Glutamatergic neuron (in vitro differentiated cells): ENCODE measurements at places on chromosomes 16 and 17.

DNA sequence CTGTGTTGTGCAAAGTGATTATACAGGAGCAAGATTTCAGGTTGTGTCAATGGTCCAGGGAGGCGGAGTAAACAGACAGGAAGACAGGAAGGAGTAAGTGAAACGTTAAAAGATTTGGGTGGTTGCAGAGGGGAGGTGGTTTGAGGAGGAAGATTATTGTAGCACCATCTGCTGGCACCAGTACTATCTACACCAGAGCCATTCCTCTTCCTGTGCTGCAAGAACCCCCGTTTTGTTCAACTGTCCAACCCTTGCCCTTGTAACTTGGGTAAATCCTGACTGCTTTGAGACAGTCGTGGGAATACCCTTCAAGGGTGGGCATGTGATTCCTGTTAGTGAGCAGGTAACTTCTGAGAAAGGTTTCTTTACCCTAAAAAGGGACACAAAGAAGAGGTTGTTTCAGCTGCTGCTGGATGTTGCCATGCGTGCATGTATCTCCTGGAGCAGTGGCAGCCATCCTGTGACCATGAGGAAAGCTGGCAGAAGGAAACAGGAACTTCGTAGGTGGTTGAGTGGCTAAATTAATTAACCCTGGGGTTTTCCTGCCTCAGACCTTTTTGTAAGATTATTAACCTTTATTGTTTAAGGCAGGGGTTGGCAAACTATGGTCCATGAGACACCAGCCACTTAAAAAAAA lies 124.1 kb downstream of the PRKCA start:
- no peak for DNase-seq

- no peak for DNase-seq
These were observed 624.2 kb upstream of the ZFHX3 start for GRCh38 chr16:73672135-73672534.

DNA sequence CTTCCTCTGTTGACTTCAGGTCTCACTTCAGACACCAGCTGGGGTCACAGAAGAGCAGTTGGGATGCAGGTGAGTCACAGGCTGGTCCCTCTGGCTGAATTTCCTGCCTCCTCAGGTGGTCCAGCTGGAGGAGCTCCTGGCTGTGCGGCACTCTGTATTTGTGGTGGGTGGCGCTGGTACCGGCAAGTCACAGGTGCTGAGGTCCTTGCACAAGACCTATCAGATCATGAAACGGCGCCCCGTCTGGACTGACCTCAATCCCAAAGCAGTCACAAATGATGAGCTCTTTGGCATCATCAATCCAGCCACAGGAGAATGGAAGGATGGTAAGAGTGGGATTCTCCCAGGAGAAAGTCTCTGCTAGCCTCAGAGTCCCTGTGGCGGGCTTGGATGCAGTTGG lies 149.2 kb downstream of the DNAH9 start:
- DNase-seq: no peak

GRCh38 chr16:4880006-4880580 lies 32.8 kb downstream of the UBN1 start:
- no peak for DNase-seq

- no peak for DNase-seq
These were observed 789.0 kb upstream of the SOX9 start for GRCh38 chr17:71331754-71332325.

DNA sequence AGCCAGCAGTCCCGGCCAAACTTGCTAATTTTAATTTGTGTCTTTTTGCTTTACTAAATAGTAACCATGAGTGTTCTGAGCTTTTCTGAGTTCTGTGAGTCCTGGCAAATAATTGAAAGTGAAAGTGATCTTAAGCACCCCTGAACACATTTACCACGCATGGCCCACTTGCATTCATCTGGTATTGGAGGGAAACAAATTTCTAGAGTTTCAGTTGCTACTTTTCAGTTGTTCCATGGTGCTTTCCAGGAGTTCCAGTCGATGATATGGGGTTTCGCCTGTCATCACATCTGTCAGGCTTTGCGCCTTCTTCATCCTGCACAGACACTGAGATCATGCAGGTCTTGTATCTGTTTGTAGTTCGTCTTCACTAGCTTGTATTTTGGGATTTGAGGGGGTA lies 44.1 kb downstream of the CRLF3 start:
- DNase-seq: no peak

GRCh38 chr17:48392857-48393256 lies 37.2 kb downstream of the SKAP1 start:
- no peak for DNase-seq

DNA sequence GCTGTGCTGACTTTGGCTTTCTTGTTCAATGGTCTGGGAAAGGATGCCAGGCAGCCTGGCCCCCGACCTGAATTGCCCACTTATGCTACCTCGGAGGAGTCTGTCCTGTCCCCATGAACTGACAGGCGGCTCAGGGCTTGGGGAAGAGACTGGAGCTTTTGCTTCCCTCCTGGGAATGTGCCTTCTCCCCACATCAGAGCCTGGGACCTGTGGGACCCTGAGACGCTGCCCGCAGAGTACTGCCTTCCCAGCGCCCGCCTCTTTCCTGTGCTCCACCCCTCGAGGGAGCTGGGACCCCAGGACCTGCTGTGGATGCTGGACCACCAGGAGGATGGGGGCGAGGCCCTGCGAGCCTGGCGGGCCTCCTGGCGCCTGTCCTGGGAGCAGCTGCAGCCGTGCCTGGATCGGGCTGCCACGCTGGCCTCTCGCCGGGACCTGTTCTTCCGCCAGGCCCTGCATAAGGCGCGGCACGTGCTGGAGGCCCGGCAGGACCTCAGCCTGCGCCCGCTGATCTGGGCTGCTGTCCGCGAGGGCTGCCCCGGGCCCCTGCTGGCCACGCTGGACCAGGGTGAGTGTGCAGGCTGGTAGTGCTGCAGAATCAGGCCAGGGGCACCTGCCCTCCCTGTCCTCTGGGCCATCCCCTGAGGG lies 18.5 kb downstream of the FCSK start:
- DNase-seq: no peak

GRCh38 chr16:30439720-30440348 lies 5.8 kb downstream of the SEPHS2 start:
- DNase-seq: no peak

GRCh38 chr16:11828696-11829095 lies 22.6 kb downstream of the RSL1D1 start:
- DNase-seq: no peak

DNA sequence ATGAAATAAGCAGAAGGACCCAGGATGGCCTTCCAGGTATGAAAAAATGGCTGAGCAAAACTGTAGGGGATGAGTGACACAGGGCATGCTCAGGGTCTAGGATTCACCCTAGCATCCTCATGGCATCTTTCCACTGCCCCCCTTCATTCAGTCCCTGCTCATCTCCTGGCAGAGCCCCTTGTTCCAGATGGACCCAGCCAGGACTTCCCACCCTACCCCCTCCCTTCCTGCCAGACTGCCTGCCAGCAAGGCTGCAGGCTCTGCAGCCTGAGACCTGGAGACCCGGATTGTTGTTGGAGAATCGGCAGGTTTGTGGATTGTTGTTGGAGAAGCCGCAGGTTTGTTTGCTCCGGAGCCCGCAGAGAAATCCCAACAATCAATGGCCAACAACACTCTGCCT lies 6.6 kb downstream of the SEZ6 start:
- no peak for DNase-seq

DNA sequence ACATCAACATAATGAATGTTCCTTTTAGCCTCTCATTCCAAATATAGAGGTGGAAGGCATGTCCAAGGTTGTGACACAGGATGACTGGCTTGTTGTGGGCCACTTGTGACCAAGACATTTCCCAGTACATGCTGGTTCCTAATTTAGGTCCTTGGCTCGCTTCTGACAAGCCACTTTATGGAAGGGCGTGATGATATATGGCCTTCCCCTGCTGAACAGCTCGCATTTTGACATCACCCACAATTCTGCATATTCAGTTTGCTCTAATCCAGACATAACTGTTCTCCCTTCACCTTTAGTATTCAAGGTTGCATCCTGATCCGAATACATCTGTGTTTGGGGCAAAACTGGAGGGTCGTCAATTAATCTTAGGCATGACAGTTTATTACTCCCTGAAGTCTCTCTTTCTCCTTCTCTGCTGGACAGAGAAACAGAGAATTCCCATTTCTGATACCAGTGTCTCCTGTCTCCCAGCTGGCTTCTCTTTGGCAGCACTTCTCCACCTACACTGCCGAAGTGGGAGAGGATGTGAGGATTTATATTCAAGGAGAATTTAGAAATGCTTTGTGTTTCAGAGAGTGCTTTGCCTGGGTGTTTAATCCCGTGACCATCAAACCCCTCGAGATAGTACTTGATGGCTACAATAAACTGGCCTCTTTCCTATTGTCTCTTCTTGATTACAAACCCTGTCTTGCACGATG lies 815.5 kb upstream of the RBFOX1 start:
- DNase-seq: no peak

DNA sequence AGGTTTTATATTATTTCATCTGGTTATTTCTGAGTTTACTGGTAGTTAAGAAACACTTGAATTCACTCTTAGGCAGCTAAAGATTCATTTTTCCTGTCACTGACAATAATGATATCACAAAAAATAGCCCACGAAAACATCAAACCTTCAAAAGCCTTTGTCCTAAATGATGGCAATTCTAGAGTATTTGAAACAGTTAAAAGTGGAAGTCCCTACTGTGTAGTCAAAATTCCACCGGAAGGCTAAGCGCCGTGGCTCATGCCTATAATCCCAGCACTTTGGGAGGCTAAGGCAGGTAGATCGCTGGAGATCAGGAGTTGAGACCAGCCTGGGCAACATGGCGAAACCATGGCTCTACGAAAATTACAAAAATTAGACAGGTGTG lies 103.5 kb downstream of the HIC1 start:
- DNase-seq: no peak
